Stimulated activated CD4-positive, alpha-beta T cell treated with anti-CD3 and anti-CD28 coated beads, Interleukin-4, amount 100 ng/mL, for 1 hour (primary cell): ENCODE measurements at places on chromosomes 1 and 21.

DNA sequence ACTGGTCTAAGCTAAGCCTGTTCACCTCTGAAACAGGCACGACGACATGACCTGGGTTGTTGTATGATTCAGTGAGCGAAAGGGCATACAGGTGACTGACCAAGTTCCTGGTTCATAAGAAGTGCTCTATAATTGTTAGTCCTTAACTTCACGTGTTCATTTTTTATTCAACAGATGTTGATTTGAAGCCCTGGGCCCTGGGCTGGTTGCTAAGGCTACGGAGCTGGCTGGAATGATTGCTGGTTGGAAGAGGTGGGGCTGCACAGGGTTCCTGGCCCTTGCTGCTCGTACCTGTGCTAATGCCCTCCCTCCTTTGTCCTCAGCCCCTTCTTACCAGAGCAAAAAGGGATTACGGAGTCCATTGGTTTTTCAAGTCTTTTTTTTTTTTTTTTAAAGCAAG, 111.3 kb upstream of the CSF3R start:
- no peak for DNase-seq

DNA sequence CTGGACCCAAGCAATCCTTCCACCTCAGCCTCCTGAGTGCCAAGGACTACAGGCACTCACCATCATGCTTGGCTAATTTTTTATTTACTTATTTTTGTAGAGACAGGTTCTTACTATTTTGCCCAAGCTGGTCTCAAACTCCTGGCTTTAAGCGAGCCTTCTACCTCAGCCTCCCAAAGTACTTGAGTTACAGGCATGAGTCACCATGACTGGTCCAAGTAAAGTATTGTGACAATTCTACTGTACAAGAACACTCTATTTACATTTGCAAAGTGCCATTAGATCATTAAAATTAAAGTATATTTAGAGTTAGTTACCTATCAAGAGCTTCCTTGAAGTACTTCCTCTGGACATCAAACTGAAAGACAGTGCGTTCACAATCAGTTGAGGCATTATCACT, 44.8 kb downstream of the NRDC start:
- no peak for DNase-seq

- DNase-seq: no peak
Measured at GRCh38 chr21:34333121-34333739, 30.6 kb upstream of the KCNE2 start.

DNA sequence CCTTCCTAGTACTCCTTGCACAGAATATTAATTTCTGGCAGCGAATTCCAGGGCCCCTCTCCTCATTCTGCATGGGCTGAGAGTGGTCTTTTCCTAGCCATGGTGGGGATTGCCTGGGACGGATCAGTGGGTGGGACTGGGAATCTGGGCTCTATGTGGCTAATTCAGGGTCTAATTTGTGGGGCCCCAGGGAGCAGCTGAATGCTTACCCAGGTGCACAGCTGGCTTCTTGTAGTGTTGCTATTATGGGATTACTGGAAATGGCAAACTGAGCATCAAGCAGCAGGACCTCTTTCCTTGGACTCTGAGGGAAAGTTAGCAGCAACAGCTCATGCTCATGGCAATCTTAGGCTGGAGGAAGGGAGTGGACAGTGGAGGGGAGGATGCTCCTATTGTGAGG, 187.1 kb upstream of the CACNA1E start:
- DNase-seq: no peak

DNA sequence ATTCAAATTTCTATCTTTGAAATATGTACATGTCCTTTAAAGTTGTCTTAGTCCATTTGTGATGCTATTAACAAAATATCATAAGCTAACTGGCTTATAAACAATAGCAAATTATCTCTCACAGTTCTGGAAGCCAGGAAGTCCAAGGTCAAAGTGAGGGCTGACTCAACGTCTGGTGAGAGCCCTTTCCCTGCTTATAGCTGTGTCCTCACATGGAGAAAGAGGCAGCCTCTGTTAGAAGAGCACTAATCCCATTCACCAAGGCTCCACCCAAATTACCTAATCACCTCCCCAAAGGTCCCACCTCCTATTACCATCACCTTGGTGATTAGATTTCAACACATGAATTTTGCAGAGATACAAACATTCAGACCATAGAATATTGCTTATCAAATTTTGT, 450.1 kb upstream of the BEND5 start:
- DNase-seq: no peak

GRCh38 chr1:244792188-244792850, 43.1 kb upstream of the COX20 start:
- DNase-seq: no peak

- no peak for DNase-seq
Measured at GRCh38 chr1:153262070-153262366, 2.5 kb downstream of the LORICRIN start.

GRCh38 chr1:6348511-6349191, 44.9 kb downstream of the ACOT7 start:
- peak; percentile 23 for DNase-seq

DNA sequence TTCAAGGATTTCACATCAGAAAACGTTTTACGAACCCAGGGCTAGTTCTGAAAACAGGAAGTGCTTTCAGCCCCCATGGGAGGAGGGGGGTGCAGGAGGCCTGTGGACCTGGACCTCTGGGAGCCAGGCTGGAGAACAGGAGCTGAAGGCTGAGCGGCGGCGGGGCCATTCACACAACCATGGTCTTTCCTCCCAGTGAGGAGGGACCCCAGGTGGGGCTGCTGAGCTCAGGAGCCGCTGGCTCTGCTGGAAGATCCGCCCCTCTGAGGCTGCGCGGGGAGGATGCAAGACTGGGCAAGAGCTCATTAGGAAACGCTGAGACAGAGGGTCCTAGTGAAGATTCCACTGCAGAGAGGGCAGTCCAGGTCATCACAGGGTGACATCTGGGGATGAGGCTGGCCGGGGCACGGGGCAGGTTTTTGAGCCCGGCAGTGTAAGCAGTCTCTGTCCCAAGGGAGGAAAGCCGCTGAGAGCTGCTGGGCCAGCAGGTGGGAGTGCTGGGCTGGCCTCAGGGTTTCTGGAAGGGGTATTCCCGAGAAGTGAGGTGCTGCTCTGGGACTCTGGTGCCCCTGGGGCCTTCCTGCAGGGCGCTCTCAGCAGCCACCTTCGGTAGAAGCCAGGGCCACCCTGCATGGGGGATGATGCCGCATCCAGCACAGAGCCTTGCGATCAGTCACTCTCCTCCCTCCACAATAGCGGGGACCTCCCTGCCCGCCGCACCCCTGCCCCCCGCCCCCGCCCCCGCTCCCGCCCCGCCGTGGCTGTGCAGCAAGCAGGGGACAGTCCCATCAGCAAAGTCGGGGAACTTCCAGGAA, 7.5 kb downstream of the MX2 start:
- peak; percentile 36 for DNase-seq

- DNase-seq: no peak
Measured at GRCh38 chr1:158604968-158605367, at the start of gene OR10Z1. Gene OR10Z1 (plus strand): TSS chr1:158605268. CDS start chr1:158606439, 1,171 bp downstream.

DNA sequence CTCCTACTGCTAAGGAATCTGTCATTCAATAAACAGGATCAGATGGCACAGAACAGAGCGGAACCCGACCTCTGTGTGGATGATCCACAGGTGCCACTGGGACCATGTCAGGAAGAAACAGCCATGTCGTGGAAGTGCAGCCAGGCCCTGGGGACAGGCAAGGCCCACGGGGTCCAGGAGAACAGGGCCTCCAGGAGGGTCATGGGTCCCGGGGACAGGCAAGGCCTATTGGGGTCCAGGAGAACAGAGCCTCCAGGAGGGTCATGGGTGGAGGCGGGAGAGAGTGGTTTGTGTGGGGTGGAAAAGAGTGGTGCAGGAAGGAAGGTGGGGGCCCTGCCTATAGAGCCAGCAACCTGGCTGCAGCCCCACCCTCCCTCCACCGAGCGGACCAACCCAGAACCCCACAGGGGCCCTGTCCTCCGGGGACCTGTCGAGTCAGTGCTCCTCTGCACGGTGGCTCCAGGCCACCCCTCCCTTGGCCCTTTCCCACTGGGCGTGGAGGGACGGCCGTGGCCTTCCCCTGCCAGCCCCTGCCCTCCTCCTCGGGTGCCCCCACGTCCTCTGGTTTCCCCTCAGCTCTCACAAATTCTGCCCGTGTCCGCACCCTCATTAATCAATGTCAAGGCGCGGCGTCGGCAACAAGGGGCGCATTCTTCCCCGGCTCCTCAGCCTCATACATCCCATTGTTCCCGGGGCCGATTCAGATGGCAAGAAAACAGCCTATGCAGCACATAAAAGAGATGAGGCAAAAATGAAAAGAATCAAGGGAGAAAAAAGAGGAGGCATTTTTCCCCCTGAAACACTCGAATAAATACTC, 146.4 kb downstream of the PRDM16 start:
- DNase-seq: no peak

DNA sequence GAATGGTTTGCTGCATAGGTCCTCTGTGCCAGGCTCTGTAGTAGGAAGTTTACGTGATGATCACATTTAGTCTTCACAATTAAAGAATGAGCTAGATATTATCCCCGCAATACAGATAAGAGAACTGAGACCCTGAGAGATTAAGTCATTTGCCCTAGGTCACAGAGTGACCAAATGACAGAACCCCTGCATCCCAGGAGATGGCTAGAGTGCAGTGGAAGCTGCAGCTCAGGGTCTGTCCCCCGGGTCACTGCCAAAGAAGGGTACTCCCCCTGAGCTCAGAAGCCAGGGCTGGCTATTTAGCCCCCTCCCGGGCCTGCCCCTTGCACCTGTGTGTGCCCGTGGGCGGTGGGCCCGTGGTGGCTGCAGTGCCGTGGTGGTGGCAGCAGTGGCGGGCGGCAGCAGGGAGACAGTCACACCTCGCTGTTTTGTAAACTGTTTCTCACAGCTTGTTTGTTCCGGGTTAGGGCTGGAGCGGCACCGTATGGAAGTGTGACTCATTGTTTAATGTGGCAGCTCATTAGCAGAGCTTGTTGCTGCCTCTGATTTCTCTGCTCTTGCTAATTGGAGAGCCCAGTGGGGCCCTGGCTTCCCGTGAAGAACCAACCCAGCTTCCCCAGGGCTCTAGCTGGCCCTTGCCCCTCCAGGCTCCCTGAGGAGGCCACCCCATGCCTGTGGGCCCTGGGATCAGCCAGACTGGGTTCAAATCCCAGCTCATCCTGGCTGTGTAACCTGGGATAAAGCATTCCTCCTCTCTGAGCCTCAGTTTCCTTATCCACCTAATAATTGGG, 19.3 kb upstream of the FOXO6 start:
- DNase-seq: no peak

DNA sequence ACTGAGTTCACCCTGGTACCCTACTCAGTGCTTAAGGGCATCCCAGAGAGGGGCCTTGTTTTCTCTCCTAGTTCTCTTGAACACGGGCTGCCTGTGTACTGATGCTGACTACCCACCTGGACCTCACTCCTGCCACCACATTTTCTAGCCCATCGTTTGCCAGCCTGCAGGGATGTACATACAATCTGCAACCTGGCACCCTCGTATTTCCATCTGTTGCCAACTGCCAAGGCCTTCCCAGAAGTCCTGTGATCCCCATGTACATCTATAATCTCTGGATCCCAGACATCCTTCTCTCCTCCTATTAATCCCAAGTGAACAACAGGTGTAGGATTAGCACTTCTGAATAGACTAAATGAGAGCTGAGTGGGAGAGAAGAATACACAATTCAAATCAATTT, 212.0 kb downstream of the SLC45A1 start:
- no peak for DNase-seq

- no peak for DNase-seq
Measured at GRCh38 chr1:43499898-43500297, 30.8 kb upstream of the PTPRF start.

- DNase-seq: no peak
Measured at GRCh38 chr1:189530162-189530561, 947.5 kb downstream of the BRINP3 start.

GRCh38 chr1:85347908-85348307, 71.5 kb upstream of the BCL10 start:
- no peak for DNase-seq

DNA sequence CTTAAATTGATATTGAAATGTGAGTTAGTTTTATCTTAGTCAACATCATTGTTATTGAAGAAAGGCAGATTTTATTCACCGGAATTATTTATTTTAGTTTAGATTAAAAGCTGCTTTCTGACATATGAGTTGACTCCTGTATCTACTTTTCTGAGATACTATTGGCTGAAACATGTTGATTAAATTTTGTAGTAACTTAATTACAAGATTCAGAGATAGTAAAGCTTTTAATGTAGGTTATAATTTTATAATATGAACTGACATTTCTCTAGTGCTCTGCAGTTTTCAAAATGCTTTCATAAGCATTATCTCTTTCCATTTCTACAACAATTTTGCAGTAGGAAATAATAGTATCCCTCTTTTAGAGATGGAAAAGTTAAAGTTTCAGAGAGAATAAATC, 616.0 kb downstream of the USP25 start:
- DNase-seq: no peak

DNA sequence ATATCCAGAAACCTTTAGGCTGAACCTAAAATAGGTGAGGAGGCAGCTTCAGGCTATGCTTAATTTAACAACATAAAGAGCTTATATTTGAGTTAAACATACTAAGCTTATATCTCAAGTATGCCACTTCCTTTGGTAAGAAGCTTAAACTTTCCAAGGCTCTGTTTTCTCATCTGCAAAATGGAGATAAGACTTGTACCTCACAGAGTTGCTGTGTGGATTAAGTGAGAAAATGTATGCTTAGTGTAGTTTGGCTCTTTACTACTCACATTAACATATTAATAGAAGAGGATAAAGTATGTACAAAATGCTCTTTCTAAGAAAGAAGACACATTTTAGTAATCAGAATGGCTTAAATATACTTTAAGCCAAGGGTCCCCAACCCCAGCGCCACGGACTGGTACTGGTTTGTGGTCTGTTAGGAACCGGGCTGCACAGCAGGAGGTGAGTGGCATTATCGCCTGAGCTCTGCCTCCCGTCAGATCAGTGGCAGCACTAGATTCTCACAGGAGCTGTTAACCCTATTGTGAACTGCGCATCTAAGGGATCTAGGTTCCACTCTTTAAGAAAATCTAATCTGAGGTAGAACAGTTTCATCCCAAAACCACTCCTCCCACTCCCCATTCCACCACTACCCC, 77.2 kb downstream of the HS2ST1 start:
- DNase-seq: no peak

DNA sequence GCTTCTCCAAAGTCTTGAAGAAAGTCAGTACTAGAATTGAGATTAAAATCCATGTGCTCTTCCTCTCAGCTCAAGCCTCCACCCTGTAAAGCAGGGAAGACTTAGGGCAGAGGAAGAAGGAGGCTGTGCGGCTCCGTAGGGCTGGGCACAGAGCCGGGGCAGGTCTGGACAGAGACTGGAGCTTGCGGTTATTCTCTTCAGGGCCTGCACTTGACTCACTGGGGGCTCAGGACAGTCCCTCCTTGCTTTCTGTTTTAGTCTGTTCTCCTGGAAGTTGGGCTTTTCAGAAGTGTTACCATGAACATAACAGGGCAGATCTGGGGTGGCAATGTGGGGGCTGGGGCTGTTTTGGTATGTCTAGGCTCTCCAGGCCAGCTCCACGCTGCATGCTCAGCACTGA, 21.6 kb upstream of the TRABD2B start:
- DNase-seq: no peak

- DNase-seq: no peak
Measured at GRCh38 chr1:16254263-16254928, 17.4 kb upstream of the CPLANE2 start.

DNA sequence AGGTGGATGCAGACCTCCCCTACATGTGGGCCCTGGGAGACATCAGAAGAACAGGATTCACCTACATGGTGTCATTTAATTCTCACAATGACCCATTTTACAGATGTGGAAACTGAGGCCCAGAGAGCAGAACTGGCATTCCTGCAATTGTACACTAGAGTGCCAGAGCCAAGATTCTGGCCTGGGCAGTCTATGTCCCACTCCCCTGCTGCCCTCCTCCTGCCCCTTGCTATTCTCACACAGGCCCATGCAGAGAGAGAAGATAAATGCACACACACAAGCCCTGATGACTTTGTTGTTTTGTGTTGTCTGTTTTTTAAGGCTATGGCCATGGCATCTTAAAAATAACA, 64.2 kb downstream of the EPHB2 start:
- DNase-seq: no peak
